ENCODE measurements at places on chromosomes 3 and 15.

DNA sequence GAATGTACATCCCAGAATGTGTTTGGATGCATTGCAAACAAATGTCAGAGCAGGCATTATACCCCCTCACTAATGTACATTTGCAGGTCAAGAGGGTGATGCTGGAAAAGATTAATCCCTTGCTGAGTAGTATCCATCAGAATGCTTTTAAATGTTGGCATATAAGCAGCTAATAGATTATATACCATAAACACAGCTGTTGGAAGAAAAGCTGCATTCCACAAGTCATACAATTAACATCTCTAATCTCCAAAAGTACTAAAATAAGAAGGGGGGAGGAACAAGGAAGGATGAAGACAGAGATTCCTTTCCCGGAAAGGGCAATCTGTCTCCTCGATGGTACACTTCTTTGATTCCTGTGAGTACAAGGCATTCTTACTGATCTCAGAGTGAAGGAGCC is 445.7 kb upstream of the CDIN1 start:
- DNase-seq, result no peak

DNA sequence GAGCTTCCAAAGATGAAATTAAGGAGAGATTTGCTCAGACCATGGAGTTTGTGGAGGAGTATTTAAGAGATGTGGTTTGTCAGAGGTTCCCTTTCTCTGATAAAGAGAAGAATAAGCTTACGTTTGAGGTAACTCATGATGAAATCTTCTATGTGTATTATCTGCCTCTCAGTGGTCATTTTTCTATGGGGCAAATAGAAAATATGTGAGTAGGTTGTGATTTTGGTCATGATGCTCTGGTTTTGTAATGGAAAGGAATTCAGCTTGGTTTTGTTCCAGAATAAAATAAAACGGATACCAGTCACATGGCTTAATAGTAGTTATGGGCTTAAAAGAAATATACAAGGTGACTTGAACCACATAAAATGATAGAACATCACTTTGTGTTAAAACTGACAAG is 181.1 kb downstream of the ITPR1 start:
- no peak for DNase-seq

GRCh38 chr3:4406746-4407568 is 60.1 kb downstream of the SUMF1 start:
- no peak for DNase-seq

DNA sequence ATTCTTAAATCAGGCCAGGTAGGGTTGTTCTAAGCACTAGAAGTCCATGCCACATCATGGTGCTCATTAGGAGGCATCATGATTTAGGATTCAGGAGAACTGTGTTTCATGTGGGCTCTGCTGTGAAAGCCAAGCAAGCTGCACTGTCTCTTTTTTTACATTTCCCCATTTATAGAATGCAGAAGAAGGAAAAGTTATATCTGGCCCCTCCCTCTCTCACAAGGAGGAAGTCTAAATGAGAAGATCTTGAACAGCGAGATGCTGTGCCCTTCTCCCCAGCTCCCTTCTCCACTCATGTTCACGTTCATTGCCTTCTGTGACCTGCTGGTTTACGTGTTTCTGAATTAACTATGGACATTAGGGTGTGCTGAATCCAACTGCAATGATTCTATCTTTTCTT is 178.5 kb upstream of the RASGRP1 start:
- DNase-seq, result no peak

DNA sequence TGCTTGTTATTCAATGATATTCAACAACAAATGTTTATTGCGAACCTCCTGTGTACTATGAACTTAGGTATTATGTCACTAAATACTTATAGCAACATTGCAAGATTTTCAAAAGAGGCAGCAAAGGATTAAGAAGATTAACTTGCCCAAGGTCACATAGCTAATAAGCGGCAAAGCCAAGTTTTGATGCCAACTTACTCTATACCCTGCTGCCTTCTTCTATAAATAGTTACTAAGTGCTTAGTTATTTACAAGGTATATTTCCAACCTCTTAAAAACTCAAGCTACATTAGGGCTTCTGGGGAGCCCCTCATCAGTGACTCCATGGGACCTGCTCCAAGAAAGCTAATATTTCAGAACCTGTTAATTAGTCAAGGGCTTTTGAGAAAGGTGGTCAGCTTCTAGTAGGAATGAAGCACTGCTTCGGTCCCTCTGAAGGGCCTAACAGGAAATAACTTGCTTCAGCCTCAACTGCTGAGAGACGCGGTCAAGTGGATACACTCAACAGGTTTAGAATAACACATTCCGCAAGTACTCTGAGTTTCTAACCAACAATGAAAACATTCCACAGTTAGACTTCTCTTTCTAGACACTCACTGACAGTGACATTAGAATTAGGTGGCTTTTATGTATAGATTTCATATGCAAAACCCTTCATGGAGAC is 125.5 kb downstream of the DGKG start:
- DNase-seq, result no peak

DNA sequence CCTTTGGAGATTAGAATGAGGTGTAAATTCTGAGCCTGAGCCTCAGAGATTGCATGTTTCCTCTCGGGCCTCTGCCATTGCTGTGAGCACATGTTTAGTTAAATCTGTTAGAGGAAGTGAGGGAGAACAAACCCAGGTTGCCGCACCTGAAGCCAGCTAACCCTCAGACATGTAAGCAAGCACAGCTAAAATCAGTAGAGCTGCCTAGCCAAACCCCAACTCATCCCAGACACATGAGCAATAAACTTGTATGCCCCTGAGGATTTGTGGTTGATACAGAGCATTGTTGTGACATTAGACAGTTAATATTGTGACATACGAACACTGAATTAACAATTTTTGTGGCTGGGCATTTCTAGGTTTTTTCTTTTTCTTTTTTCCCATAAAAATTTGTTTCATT is 41.9 kb downstream of the NMD3 start:
- no peak for DNase-seq

DNA sequence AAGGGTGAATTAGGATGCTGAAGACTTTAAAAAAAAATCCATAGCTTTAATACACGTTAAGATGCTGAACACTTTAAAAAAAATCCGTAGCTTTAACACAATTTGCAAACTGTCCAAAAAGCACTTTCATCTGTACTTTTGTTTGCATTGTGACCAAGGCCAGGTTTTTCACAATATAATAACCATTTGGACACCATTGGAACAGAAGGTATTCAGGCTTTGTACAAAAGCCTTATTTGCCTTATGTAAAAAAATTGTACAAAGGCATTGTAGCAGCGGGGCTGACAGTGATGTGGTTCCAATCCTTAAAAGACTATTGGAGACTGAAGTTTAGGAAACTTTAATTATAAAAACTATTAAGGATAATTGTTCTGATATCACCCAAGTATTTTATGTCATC is 15.2 kb upstream of the ICE2 start:
- DNase-seq, result no peak

DNA sequence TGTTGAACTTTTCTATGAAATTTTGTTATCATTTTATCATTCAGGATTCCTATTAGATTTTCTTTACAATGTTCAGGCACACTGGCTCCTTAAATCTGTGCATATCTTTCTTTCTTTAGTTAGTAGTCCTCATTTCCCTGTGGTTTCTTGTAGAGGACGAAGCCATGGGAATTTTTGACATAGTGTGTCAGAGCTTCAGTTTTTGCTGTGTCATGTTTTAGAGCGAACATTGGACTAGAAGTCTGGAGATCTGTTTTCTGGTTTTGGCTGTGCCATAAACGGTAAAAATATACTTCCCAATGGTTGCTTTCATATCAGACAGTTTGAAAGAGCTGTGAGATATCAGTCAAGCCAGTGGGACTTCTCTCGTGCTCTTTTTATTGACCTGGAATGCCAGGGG is 105.2 kb downstream of the CHCHD4 start:
- DNase-seq, result no peak

DNA sequence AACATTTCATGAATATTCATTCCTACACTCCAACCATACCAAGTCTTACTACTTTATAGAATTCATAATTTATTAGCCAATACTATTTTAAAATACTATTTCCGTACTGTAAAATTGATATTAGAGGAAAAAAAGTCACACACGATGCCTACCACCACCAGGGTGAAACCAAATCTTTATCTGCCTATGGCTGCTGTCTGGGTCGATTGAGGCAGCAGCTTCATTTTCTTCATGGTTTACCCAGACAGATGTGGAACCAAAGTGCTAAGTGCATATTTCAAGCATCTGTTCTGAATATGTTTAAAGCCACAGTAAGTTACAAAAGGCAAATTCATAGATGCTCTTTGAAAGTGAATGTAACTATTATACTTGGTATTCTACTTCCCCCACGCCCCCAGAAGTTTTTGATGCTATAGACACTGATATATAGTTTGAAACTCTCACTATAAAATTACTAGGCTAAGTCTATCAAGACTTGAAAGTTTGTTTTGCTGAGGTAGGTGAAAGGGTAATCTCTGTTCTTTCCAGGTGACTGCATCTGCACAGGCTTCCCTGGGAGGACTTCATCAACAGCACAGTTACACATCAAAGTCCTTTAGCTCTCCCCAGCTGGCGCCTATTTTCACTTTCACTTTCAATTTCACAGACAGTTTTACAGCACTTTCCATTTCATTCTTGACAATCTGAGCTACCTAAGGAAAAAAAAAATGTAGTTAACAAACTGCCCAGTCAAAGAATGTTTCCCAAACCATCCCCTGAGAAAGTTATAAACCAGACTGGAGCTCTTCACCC is 113.9 kb downstream of the POLQ start:
- no peak for DNase-seq
